ENCODE measurements at places on chromosomes 4 and X.

- DNase-seq, result no peak
Measured at GRCh38 chrX:1397441-1398270, 5.7 kb upstream of the SLC25A6 start.

GRCh38 chr4:127479031-127479622 lies 153.6 kb upstream of the INTU start:
- DNase-seq, result no peak

GRCh38 chrX:19539665-19540064 lies 24.4 kb upstream of the MAP3K15 start:
- DNase-seq, result no peak

GRCh38 chr4:33072298-33073089 lies 2352.3 kb downstream of the PCDH7 start:
- DNase-seq, result no peak

DNA sequence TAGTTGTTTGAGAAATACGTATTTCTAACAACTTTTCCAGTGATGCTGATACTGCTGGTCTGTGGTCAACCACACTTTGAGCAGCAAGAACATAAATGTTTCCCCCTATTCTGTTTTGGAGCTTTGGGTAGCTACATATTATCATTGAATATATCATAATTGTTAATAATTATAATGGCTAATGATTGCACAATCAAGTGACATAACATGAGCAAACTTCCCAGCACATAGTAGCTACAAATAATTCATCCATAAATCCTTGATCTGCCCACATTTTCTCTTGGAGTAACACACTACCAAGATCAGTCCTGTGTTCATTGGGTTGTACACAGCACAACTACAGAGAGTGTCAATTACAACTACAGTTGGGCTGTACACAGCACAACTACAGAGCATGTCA lies 436.3 kb upstream of the MAGEB18 start:
- DNase-seq, result no peak

DNA sequence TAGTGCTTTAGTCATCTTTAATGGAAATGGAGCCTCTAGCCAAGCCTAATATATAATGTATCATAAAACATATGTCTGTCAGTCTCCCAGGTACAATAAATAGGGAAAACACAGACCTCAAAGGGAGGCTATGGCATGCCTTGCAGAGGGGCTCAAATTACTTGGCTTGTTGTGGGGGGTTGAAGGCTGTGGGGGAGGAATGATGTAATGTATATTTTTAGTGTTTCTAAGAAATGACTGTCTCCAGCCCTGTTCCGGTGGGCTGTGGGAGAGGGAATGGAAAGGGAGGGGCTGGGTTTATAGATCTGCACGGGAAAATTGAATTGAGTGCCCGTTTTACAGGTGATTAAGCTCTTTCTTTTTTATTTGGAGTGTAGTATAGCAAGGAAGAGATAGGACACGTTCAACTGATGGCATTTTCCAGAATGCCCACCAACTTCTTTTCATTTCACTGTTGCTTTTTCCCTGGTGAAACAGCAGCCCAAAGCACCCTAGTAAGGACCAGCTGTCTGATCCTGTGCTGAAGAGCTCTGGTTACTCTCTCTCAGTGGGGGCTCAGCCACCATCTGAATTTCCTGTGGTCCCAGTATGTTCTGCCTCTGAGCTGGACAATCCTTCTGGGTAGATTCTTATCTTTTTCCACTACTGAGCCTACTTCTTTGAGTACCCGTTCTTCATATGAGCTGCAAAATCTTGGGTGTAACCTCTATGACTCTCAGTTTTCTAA lies 220.7 kb upstream of the CASK start:
- no peak for DNase-seq

DNA sequence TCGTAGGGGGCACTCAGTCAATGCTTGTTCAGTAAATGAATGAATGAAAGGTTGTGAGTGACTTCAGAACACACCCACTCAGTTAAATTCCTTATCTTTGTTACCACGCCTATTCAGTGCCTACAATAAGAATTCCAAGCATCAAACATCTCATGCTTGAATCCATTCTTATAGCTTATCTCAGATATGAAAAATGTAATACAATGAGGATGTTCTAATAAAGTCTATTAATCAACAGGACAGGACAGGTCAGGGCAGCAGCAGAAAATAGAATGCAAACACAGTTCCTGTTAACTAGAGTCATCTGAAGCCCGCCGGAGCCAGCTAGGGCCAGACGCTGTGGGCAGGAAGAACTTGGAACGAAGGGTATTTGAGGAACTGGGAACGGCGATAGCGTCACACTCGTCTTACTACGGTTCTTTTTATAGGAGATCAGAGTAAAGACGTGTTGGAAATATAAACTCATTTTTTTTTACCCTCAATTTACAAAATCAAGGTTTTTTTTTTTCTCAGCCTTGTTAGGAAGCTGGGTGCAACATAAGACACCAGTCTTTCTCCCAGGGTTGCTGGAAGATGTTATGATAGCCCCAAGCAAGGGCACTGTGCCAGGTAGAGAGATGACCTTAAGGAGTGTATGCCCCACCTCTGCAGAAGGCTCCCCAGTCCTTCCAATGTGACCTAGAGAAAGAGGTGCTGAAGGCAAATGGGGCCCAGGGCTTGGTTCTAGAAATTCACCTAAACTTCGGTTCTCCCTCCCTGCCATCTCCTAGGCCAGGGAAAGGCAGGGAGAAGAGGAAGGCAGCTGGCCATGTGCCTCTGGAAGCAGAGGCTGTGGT lies 48.3 kb downstream of the SEL1L3 start:
- DNase-seq, result no peak

DNA sequence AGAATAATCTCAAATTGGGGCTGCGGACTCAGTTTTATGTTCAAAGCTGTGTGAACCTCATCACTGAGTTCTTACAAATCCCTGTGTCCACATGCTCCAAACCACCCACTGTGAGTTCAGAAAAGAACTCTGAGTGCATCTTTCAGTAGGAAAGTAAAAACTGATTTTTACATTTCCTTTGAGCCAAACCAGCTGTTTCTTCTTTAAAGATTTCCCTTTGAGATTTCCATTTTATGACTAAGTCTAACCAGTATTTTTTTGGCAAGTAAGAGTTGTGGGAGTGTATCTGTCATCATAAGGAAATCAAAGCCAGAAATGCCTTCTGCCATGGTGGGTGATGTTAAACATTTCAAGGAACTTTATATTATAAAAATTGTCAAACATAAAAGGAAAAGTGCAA lies 100.0 kb downstream of the TET2 start:
- no peak for DNase-seq

DNA sequence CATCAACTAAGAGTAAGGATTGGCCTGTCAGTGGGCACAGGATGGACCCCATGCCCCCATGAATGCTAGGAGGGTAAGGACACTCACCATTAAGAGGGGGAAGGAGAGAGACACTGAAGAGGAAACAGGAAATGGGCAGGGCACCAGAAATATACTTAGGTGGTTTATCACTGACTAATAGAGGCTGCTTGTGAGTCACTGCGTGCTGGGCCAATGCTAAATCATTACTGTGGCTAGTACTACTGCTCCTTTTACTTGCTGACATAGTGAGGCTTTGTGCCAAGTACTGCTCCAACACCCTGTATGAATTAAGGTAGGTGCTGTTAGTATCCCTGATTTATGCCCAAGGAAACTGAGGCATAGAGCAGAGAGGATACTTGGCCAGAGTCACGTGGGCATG lies 130.4 kb upstream of the FRMPD4 start:
- DNase-seq, result peak; percentile 13

GRCh38 chr4:113697429-113697828 lies 64.1 kb downstream of the CAMK2D start:
- DNase-seq, result no peak

DNA sequence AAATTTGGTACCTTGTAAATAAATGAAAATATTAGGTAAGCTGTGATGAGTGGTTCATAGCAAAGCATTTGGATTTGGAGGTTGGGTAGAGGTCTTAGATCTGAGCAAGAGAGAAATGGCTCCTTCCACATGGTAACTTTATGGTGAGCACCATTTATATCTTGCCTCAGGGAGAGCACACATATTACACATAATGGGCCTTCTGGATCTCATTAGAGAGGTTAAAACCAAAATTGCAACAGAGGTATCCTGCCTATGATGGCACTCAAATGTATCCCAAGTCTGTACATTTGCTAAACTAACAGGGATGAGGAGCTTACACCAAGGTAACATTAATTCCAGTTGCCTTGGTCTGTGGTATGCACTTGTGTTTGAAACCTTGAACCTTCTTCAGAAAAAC lies 87.1 kb upstream of the PUDP start:
- DNase-seq, result no peak

DNA sequence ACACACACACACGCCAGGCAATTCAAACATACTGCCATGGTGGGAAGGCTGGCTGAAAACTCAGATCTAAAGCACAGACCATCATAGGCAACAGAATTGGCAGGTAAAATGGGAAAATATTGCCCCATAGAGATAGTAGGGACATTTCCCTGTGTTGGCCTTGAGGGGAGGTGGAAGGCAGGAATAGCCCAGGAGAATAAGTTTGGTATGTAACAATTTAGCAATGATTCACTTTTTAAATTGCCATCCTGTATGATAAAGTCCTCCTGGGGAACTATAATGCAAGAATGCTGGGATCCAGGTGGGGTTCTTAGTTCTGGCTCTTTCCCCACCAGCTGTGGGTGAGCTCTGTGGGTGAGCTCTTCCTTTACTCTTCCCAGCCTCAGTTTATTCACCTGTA lies 51.0 kb downstream of the ATXN3L start:
- DNase-seq, result no peak

DNA sequence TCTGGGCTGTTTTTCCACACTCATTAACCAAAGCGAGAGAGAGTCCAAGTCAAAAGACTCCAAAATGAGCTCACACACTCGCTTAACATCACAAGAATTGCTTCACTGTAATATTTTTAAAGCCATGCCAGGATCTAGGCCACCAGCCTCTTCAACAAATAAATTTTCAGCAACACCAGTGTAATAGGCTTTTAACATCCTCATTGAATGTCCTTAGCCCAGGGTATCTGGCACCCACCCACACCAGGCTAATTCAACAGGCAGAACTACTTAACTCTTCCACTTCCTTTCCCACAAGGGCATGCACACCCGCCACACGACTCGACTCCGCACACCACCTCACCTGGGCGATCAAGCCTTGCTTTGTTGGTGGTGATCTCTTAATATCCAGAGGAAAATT lies 34.2 kb downstream of the FAT1 start:
- no peak for DNase-seq

- DNase-seq, result no peak
Measured at GRCh38 chr4:34644579-34645115, 1599.7 kb downstream of the ARAP2 start.

DNA sequence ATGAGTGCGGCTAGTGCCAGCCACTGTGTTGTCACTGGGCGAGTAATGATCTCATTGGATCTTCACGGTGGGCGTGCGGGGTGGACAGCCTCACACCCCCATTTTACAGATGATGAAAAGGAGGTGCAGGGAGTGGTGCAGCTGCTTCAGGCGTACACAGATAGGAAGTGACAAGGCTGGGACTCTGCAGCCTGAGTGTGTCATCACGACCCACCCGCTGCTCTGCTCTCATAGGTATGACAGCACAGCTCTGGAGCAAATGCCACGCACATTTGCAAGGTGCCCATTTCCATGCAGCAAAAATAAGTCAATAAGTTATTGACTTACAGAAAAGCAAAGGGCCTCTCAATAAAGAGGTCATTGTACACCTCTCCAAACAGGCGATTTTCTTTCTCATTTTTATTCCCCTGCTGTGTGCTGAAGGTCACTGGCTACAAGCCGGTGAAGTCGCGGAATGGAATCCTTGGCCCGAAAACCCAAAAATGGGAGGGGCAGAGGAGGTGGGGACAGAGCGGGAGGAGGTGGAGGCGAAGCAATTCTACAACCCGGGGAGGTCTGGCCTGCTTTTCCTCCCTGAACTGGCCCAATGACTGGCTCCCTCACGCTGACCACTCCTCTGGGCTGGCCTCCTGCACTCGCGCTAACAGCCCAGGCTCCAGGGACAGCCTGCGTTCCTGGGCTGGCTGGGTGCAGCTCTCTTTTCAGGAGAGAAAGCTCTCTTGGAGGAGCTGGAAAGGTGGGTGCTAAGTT lies at the start of gene SOD3:
Gene SOD3, plus strand, starts transcription at position 658 of the 750 bp plus-strand sequence. CDS start 3,949 bp downstream, outside the sequence.
- peak; percentile 24 for DNase-seq

- DNase-seq, result no peak
Measured at GRCh38 chrX:39953879-39954278, 143.9 kb downstream of the BCOR start.

GRCh38 chrX:15525664-15526416 lies 25.2 kb downstream of the BMX start:
- no peak for DNase-seq

DNA sequence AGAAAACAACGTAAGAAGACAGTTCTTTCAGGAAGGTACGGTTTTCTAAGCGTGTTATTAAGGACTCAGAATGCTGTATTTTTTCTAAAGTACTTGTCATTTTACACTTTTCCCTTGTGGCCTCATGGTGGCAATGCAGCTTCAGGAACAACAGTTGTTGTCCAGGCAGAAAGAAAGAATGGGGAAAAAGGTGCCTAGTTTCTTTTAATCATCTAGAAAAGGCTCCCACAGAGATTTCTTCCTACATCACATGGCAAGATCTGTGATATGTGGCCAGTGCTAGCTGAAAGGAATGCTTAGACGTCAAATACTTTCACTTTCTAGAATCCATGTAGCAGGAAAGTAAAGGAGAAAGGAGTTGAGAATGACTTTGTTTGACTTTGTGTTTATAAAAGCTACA lies 49.0 kb upstream of the TRAM1L1 start:
- no peak for DNase-seq

DNA sequence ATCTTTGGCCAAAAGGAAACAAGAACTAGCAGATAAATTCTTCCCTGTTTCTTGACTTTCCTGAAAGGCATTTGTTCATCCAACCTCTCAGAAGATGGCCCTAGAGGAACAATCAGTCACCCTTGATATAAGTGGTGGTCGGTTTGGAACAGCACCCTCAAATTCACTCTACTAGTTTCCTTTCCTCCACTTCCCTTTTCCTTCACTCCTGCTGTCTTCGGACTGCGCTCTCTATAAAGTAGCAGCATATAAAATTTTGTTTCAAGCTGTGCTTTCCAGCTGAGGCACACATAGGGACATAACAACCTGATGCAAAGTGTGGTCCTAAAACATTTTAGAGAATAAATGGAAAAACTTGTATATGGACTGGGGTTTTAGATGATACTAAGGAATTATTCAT lies 29.0 kb upstream of the MOB1B start:
- DNase-seq, result no peak

DNA sequence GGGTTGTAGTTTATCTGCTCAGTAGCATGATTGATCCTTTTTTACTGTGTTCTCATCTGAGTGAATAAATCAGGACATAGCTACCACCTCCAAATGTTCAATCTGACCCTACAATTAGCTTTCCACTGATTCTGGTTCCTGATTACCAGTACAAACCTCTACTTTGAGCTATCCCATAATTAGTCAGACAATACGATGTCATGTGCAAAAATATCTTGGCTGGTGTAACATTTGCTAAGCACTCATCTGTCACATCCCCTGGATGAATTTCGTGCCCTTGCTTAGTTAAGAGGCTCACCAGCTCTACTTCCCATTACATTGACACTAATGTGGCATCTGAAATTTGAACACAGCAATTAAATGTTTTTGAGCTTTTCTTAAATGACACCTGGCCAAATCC lies 1101.0 kb upstream of the PCDH7 start:
- DNase-seq, result no peak

DNA sequence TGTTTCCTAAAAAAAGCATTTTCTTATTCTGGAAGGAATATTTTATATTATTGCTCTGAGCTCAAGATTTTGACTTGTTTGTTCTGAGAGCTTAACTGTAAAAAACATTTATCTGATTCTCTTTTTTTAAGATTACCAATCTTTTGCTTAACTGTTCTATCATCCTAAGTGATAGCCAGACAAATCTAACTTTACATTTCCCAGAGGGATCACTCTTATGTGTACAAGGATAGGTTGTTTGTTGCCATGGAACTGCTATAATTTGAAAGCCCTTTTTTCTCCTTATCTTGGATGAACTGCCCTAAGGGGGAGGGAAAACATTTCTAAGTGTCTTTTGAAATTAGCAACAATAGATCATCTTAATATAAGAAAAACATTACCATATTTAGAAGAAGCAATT lies 494.7 kb downstream of the TRAM1L1 start:
- DNase-seq, result no peak

Measured in GOT3 (cell line).